ENCODE measurements at places on chromosomes 5 and 9.
A peak's percentile ranks its signal among the peaks of the same experiment; 100 is the strongest.

DNA sequence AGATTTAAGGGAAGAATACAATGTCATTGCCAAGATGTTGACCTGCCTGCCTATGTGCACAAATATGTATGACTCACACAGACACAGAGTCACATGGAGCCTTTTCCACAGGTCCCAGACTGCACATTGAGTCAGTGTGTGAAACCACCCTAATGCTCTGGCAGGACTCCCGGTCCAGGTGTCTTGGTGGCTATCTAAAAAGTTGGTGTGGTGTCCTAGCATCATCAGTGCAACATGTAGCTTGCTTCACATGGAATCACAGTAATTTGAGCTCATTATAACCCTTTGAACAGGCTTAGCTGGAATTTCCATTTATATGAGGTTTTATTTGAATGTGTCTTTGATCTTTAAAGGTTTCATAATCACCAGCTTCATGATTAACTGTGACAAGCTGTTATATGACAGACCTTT, 10.7 kb downstream of the IFNA5 start:
- peak; percentile 0 for DNase-seq

DNA sequence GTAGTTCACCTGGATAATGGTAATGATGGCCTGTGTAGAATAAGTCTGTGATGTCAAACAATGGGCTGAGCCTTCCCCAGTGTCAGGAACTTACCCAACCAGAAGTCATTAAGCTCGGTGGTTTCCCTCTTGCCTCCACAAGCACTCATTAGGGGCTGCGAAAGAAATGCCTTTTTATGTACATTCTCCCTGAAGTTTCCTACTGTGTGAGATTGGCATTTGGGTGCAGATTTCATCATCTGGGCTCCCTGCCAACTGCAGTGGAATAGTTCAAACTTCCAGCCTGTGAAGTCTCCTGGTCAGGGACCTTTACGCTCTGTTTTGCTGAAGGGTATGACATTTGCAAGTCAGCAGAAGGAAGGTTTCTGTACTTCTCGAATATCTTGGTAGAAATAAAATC, 41.6 kb upstream of the TMEM215 start:
- DNase-seq: no peak

DNA sequence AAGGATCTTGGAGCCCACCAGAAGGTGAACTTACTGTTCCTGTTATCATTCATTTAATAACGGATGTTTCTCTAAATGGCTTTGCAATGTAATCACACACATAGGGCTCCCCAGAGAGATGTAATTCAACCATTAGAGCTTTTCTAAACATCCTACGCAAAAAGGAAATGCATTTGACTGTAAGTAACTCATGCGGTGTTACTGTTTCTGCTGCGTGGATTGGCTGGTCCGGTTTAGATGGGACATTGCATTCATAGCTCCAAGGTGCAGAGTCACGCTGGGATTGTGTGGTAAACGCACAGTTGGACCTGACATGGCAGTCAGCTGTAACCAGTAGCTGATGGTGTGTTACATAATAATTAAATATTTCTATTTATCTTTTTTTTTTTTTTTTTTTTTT, 185.5 kb upstream of the OTULINL start:
- no peak for DNase-seq

- no peak for DNase-seq
Measured at GRCh38 chr9:136619742-136620440, 42.8 kb upstream of the EGFL7 start.

GRCh38 chr9:132931178-132931735, 13.2 kb downstream of the TSC1 start:
- DNase-seq: no peak

- DNase-seq: no peak
Measured at GRCh38 chr5:124260921-124261515, 485.4 kb downstream of the ZNF608 start.

DNA sequence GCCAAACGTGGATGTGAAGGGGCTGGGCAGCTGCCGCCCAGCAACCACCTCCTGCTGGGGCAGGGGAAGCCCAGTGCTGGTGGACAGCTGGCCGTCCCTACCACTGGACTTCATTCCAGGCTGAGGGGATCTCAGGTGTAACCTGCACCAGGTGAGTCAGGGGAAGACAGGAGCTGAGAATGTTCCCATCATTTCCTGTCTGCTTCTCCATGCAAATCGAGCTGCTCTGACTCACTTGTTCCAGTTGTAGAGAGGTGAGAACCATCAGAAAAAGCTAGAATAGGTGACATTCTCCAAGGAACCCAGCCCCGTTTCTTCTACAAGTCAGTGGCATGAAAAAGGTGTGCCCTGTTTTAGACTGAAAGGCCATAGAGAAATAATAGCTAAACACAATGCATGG, 21.8 kb upstream of the BARX1 start:
- DNase-seq: no peak

DNA sequence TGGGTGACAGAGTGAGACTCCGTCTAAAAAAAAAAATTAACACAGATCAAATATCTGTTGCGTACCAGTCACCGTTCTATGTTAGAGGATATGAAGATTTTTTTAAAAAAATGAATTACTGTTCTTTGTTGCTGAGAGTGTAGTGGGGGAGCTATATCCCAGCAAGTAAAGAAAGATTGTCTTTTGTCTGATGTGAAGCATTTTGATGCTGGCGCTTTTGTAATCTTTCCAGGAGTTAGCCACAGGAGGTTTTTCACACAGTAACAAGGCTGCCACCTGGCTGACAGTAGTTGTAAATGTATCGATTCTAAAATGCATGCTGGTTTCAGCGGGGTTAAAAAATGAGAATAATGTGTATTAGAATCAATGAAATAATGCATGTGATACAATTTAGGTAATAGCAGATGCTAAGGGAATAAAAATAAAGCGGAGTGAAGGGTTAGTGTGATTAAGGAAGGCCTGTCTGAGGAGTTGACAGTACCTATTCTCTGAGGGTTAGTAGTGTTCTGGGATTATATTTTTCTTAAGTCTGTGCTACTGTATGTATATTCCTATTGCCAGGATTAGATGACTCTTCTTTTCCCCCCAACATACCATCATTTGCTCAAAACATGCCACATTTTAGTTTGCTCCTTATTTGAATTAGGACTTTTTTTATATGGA, 3.4 kb downstream of the LMNB1 start:
- DNase-seq: peak; percentile 71

- DNase-seq: no peak
Measured at GRCh38 chr5:102830241-102830640, 75.1 kb downstream of the PAM start.

DNA sequence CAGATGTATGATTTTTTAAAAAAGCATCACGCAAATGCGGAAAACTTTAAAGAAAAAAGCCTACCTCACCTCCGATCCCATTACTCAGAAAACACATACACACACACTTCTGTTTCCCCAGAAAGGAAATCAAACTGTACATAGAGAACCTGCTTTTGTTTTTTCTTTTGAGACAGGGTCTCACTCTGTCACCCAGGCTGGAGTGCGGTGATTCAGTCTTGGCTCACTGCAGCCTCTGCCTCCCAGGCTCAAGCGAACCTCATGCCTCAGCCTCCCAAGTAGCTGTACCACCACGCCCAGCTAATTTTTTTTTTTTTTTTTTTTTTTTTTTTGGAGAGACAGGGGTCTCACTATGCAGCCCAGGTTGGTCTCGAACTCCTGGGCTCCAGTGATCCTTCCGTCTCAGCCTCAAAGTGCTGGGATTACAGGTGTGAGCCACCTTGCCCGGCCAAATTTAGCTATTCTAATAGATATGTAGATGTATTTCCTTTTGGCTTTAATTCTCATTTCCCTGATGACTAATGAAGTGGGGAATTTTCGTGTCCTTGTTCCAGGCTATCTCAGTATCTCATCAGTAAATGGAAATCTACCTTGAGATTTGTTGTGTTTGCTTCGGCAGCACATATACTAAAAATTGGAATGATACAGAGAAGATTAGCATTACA, 25.7 kb upstream of the EEIG1 start:
- DNase-seq: no peak
